Karpas-422 (cell line): ENCODE measurements at places on chromosomes 4 and X. TPM values are rescaled to one million over a fixed set of nuclear protein-coding genes. Genes with fewer than 3 reads are reported as not detected.

- H3K4me1 ChIP-seq, result no peaks in the 10 kb centered on the region
- H3K27me3 ChIP-seq, result no peaks in the 10 kb centered on the region
- DNase-seq, result no peak
- no peak overlapping the region for H3K4me3 ChIP-seq
- H3K36me3 ChIP-seq, result no peaks in the 10 kb centered on the region
- no peak overlapping the region for H3K27ac ChIP-seq
Measured at GRCh38 chr4:35286434-35286833, 957.9 kb downstream of the ARAP2 start.

GRCh38 chrX:42269186-42269585 lies 345.8 kb upstream of the CASK start:
- H3K27ac ChIP-seq, result no peak overlapping the region
- no peaks in the 10 kb centered on the region for H3K27me3 ChIP-seq
- no peaks in the 10 kb centered on the region for H3K36me3 ChIP-seq
- no peak for DNase-seq
- H3K4me1 ChIP-seq, result no peaks in the 10 kb centered on the region

GRCh38 chr4:167233685-167234315 lies 494 bp downstream of the SPOCK3 start:
- H3K4me3 ChIP-seq, result no peak overlapping the region
- no peaks in the 10 kb centered on the region for H3K36me3 ChIP-seq
- DNase-seq, result no peak
- no peak overlapping the region for H3K27ac ChIP-seq

- peak overlapping the region; percentile 60 for H3K4me3 ChIP-seq
- peaks cover 11% of the 10 kb centered on the region for H3K4me1 ChIP-seq
- no peaks in the 10 kb centered on the region for H3K27me3 ChIP-seq
- H3K27ac ChIP-seq, result no peak overlapping the region
Measured at GRCh38 chr4:153115322-153116290, 88.6 kb upstream of the TRIM2 start.

Gene NUDT11
- not detected in 2 replicates for total RNA-seq

Gene NALF2
- 0.41 and 0.65 TPM in 2 replicates for total RNA-seq

Gene CCDC158
- not detected in 2 replicates for total RNA-seq

- no peaks in the 10 kb centered on the region for H3K36me3 ChIP-seq
- H3K27ac ChIP-seq, result no peak overlapping the region
- H3K4me1 ChIP-seq, result peaks cover 12% of the 10 kb centered on the region
- no peak for DNase-seq
Measured at GRCh38 chr4:184329659-184330400, 112.2 kb upstream of the ENPP6 start.

DNA sequence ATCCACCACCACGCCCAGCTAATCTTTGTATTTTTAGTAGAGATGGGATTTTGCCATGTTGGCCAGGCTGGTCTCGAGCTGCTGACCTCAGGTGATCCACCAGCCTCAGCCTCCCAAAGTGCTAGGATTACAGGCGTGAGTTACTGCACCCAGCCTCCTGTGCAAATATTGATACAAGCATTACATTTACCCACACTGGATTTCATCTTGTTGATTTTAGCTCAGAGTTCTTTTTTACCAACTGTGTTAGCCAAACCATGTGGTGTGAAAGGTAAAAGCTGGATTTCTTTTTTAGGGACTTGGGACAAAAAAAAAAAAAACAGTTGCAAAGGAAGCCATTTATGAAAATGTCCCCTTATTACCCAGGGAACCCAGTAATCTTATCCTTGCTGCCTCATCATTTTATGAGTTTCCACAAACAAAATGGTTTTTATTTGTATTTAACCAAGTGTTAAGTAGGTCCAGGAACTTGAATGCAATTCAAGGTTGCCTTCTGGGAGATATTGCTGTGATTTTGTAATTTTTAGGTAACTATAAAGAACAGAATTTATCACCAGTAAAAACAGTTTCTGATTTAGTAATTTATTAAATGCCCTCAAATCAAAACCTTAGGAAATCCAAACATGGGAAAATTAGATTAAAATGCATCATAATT lies 202.5 kb downstream of the PALLD start:
- H3K27me3 ChIP-seq, result no peaks in the 10 kb centered on the region
- H3K36me3 ChIP-seq, result no peaks in the 10 kb centered on the region
- DNase-seq, result no peak
- no peak overlapping the region for H3K27ac ChIP-seq

Gene KLHL8
- total RNA-seq, result 17.6 and 26.4 TPM in 2 replicates

GRCh38 chrX:106510713-106511403 lies 100.9 kb upstream of the RADX start:
- H3K27me3 ChIP-seq, result no peaks in the 10 kb centered on the region
- DNase-seq, result no peak
